ENCODE measurements at places on chromosomes 2 and 18.
A peak's percentile ranks its signal among the peaks of the same experiment; 100 is the strongest.

DNA sequence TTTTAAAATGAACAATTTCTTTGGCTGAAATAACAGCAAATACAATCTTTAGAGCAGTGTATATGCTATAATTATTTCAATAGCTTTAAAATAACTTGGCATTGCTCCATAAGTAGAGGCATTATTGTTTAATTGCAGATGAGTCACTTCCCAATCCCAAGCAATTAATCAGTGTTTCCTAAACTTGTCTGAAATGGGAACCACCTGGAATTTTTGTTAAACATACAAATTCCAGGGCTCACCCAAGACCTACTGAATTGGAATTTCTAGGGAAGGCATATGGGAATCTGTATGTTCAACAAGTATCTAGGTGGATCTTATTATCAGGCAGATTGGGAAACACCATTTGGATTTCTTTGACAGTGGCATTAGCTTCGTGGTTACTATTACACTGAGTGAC lies 27.1 kb upstream of the FMNL2 start:
- no peak for DNase-seq

- no peak for DNase-seq
Measured at GRCh38 chr2:29880084-29880483, 41.3 kb downstream of the ALK start.

DNA sequence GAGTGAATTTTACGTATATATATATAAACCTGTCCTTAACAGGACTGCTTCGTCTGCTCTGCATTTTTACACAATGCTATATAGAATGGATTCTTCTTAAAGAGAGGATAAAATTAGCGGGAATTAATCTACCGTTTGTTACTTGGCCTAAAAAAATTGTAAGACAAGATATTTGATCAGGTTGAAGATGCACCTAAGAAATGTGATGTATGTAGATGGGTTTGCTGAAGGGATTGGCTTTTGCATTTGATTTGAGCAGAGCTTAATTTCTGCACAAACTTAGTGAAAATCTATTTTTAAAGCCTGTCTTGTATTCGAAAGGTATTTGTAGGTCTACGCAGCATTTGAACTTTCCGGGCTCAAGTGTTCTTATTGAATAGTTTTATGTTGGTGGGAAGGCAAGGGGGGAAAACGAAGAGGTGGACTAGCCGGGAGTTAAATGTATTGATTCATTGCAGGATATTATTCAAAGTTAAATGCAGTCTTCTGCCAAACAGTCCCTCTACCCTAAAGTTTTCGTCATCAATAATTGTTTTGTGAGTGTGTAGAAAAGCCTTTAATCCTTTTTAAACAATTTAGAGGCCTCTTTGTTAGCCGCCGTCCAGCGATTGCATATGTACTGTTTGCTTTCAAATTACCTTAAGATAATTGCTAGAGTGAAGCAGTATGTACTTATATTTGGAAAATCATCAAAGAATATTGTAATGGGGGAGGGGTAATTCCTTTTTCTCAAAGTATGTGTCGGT lies 1.2 kb downstream of the PPP1CB start:
- no peak for DNase-seq

DNA sequence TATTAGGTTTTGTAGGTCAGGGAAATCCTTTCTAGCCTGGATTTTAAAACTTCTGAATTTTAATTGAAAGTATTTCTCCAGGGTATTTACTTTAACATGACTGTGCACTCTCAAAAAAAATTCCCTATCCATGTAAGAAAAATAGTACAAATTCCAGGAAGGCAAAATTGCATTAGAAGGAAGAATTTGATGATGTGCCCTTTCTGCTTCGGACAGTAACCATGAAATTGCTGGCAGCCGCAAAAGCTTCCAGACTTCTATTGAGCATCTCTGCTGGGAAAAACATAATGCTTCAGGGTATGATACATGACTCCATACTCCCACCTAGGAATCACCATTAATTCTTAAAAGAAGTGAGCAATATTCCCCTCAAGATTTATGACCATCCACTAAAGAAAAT lies 17.2 kb upstream of the KLF7 start:
- no peak for DNase-seq

- no peak for DNase-seq
Measured at GRCh38 chr2:165700531-165700930, 93.5 kb downstream of the GALNT3 start.

GRCh38 chr2:62642429-62643099 lies 62.9 kb upstream of the EHBP1 start:
- DNase-seq = no peak

DNA sequence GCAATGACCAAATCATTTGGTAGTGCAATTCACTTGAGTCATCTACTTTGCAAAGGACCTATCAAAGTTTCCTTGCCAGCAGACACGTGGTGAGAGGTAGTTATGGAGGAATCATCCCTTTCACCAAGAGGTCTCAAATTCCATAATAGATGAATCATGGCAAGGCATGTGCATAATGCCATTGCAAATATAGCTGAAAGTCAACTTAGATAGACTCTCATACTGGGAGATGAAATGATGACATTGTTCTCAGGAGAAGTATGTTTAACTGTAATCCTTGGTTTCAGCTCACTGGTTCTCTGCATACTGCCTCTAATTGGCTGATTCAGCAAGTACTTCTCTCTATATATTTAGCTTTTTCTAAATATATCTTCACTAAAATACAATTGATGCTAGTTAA lies 57.2 kb downstream of the CALCRL start:
- no peak for DNase-seq

DNA sequence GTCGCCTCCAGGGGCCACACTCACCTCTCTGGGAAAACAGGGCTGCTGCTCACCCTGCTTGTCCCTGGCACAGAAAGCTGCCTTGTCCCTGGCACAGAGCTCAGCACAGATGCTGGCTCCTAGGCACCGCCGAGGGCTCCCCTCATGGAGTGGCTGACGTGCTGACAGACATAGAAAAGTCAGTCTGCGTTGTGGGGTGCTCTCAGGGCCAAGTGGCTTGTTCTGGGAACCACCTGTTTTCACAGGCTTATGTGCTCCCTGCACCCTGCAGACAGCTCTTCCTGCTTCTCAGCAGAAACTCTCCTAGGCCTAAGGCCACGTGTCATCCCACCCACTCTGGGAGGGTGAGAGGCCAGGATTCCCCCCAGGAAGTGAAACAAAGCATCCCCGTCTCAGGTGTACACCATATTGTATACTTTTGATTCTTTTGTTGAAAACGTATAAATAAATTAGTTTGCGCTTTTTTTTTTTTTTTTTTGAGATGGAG lies 84.7 kb upstream of the TMEM200C start:
- peak; percentile 57 for DNase-seq

DNA sequence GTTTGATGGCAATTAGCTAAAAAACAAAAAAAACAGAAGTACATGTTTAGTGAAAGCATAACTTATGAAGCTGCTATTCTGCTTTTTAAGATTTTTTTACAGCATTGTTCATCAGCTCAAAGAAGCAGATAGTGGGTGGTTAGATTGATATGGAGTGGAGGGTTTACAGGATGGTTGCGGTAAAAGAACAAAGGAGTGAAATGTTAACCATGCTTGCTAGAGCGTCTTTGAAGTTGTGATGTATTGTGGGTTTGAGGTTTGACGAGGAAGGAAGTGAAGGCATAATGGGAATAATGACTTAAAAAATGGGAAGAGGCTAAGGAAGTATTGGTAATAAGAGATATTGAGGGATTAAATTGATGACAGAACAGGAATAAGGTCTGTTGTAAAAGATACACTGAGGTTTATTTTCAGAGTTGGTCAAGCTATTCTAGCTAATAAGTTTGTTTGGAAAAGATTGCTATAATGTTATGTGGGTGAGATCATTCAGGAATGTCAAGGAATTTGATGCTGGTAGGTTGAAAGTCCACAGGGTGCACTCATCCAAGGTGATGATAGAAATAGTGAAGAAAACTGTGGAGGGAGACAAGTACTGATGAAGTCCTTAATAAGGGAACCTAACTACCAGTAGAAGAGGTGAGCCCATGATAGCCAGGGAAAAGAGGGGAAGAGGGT lies 14.6 kb downstream of the SPOPL start:
- no peak for DNase-seq

GRCh38 chr18:10442551-10442971 lies 11.9 kb upstream of the APCDD1 start:
- DNase-seq = no peak

- no peak for DNase-seq
Measured at GRCh38 chr2:16933355-16933754, 267.7 kb upstream of the CYRIA start.
